ENCODE measurements at places on chromosomes 7 and 10.

- no peak for DNase-seq
Measured at GRCh38 chr7:44197474-44197873, 3.3 kb upstream of the YKT6 start.

- DNase-seq, result no peak
Measured at GRCh38 chr7:134755422-134756022, 23.9 kb upstream of the CALD1 start.

- DNase-seq, result no peak
Measured at GRCh38 chr10:100623521-100624230, 87.9 kb downstream of the HIF1AN start.

DNA sequence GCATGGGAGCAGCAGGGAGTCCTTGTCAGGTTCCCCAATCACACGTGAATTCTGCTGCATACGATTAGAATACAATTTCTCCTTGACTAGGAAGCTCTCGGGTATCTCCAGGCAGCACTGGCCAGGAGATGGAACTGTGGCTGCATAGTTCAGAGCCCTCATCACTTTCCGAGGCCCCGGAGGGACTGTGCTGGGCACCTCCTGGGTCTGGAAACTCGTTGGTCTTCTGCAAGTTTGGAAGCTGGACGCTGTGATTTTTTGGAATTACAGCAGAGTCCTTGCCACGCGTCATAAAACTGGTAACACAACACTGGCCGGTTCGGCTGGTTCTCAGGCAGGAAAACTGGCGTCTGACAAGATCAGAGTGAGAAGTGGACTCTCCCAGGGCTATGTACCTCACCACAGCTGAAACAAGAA lies 216.1 kb downstream of the CCDC3 start:
- DNase-seq, result no peak

DNA sequence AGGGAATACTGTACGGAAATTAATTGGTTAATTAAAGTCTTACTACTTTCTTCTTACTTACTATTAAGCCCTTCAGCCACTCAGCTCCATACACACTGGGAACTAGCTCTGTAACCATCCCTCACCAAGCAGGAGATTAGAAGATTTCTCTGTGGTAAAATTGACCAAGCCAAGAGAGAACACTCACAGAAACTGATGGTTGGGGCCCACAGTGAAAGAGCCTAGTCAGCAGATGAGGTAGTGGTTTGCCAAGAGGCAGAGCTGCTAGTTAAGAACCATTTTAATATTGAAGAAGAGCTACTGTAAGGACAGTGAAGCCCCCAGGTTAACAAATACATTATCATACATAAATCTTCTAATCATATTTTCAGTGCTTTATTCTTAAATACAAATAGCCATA lies 21.8 kb upstream of the C10orf53 start:
- no peak for DNase-seq

- DNase-seq, result peak; percentile 21
Measured at GRCh38 chr7:14691597-14692203, 210.9 kb downstream of the DGKB start.

DNA sequence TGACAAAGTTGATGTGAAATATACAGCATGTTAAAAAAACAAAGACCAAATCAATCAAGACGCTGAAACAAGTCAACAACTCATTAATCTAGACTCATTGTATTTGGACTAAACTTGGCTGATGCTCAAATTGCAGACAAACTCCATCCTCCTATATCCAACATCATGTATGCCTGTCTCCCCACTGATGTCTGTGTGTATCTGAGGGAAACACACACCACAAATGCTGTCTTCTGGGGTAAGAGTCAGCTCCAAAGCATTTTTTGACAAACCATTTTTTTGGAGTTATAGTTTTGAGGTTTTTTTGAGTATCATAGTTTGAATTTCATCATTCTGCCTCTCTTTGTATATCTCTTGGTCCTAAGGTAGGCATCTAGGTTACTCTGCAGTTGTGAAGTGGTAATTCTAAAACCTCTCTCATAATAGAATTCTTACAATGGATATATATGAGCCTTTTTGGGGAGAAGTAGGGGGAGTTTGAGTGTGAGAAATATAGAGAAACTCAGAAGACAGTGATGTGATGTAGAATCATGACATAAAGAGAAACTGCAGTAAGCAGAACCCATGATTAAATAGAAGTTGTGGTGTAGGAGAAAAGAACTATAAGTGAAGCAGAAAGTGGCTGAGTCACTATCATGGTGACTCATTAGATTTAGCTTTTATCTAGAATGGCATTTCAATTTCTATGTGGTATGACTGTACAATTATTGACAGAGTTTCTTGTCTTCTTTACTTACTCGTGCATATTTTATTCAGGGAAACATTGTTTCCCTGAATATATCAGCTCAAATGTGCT lies 1531.1 kb upstream of the LRRTM3 start:
- no peak for DNase-seq

- no peak for DNase-seq
Measured at GRCh38 chr10:36066850-36067249, 424.8 kb upstream of the FZD8 start.

DNA sequence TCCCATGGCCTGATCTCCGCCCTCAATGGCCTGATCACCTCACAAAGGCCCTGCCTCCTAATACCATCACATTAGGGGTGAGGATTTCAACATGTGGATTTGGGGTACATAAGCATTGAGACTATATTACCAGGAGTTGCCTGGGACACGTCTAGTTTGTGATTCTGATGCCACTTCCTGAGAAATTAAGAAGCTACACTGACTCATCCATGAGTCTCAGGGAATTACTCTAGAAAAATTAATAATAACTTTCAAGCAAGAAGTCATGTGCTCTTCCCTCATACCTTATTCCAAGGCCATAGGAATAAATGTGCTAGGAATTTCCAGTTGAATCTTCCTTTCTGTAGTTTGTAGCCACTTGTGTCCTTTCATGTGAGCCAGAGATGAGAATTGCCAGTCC lies 519.3 kb upstream of the MKI67 start:
- no peak for DNase-seq

DNA sequence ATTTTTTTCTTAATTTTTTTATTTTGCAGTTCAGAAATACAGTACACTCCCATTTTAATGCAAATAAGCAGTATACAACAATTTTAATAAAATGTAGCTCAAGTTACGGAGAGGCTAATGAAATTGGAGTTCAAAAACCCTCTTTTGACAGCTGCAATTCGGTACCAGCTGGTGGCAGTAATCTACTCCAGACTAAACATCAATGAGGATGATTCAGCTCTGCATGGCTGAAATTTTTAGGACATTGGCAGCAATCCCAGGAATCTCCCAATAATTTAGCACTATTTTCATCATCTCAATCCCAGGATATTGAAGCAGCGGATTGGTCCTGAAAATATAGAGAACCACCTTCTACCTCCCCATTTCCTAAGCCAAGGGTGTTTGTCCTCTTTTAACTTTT lies 278.8 kb downstream of the CACNA2D1 start:
- no peak for DNase-seq

DNA sequence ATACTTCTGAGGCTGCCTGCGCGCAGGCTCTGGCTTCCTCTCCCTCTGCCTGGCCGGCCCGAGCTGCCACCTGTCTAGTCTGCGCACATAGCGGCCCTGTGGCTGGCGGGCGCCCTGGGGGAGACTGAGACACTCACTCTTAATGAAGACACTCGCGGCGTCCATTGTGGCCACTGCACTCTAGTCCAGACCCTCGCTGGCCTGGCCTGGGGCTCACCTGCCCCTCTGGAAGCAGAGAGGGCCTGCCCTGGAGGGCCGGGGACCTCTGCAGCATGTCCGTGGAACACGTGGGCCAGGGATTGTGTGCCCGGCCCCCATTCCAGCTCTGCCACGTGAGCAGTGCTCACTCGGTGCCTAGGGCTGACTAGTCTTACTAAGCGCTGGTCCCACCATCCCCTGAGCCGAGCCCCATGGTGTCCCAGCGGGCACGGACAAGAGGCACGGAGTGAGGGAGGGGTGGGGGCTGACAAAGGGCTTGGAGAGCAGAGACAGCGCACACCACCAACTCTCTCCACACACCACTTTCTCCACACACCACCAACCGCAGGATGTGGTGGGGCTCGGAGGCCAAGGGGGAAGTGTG lies 149.3 kb downstream of the ELFN1 start:
- DNase-seq, result no peak

DNA sequence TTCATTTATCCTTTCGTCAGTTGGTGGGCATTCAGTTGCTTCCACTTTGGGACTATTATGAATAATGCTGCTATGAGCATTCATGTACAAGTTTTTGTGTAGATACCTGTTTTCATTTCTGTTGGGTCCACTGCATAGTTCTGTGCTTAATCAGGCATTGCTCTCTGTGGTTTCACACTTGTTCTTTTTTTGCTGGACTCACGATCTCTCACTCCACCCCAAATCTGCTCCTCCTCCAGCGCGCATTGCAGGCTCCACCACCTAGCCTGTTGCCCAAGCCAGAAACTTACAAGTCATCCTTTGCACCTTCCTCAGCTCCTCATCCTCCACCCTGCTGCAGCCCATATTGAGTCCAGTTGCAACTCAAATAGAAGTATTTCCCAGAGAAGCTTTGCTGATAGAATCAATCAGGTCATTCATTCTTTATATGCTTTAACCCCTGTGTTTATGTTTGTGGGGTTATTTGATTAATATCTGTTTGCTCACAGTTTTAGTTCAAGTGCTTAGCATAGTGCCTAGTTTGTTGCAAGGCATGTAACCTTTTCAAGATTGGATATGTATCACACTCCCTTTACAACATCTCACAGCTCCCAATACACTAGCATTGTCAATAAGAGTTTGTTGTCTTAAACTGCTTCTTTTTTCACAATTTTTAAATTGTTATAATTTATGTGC lies 16.6 kb upstream of the AFAP1L2 start:
- no peak for DNase-seq

DNA sequence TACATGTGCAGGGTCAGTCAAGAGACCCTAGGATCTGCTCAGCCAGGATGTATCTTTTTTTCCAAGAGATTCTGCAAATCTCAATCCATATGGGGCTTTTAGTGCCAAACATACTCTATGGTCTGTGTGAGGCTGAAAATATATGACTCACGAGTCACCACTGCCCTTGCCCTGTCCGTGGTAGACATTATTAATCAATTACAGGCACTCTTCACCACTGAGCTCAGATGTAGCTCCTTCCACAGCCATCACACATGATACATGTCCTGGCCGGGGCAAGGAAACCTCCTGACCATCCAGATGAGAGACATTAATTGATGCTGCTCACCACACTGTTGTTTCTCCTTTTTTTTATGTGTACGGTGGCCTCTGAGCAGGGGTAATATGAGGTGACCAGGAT lies 90.2 kb upstream of the RET start:
- DNase-seq, result no peak

DNA sequence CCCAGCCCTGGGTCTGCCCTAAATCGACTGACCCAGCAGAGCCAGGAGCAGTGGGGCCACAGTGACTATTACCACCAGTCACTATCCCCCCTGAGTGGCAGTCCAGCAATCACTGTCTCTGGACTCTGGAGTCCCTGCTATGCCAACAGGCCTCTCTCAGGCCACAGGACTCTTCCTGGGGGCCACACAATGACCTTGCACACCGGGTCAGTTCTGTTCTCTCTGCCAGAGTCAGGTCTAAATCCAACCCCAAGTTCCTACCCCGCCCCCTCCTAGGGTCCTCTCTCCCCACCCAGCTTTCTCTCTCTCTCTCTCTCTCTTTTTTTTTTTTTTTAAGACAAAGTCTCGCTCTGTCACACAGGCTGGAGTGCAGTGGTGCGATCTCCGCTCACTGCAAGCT lies 21.6 kb downstream of the GRID2IP start:
- DNase-seq, result no peak

DNA sequence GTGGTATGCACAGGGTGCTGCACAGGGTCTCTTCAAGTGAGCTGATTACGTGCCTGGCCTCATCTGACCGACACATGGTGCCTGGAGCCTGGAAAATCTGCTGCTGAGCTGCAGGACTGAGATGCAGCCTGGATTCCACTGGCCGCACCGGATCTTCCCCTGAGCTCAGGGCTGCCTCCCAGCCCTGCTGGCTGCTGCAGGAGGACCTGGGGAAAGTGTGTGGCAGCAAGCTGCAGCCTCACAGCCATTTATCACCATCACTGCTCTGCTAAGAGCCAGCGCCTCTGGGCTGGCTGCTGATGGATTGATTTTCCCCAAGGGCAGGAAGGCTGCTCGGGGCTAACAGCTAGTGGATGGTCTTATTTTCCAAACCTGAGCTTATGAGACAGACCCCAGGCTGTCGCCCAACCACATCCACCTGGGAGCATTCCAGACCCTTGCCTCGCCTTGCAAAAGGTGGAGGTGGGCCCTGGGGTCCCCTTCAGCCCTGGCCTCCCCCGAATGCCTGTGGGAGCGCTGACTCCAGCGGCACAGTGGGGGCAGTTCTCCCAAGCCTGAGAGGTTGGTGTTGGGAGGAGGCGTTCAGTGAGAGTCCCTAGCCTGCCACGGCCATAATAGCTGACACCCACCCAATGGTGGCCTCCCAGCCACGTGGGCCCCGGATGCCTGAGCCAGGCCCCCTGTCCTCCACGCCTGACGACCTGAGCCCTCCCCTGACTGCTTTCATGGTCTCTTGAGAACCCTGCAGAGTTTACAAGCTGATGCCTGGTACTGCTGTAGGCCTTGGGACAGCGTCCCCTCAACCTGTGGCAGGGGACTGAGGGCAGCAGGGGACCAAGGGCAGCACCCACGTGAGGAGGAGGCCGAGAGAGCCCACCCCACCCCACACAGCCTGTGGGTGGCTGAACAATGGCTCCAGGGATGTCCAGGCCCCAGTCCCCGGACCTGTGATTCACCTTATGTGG lies 38.2 kb downstream of the STK32C start:
- DNase-seq, result no peak

GRCh38 chr10:13511409-13511808 lies 17.4 kb downstream of the BEND7 start:
- DNase-seq, result no peak

DNA sequence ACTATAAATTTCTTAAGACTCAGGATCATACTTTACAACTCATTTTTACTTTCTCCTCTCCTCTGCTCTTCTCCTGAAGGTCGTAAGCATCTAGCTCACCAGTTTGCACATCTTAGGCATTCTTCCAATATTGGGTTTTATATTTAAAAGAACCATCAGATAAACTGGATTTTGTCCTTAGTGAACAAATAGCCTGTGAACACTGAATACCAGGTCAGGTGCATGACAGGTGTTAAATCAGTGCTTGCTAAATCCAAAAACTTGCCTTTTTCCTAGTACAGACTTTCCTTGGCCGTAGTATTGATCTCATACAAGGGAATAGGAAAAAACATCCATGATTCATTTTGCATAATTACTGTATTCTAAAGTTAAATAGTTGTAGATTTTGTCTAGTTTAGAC lies 53.0 kb downstream of the ARMC3 start:
- no peak for DNase-seq

- DNase-seq, result no peak
Measured at GRCh38 chr7:124171068-124171467, 138.2 kb upstream of the TMEM229A start.

GRCh38 chr7:98840722-98841121 lies 29.1 kb downstream of the TMEM130 start:
- no peak for DNase-seq
